Astrocyte of the cerebellum (primary cell): ENCODE measurements at places on chromosomes 11 and 22.

DNA sequence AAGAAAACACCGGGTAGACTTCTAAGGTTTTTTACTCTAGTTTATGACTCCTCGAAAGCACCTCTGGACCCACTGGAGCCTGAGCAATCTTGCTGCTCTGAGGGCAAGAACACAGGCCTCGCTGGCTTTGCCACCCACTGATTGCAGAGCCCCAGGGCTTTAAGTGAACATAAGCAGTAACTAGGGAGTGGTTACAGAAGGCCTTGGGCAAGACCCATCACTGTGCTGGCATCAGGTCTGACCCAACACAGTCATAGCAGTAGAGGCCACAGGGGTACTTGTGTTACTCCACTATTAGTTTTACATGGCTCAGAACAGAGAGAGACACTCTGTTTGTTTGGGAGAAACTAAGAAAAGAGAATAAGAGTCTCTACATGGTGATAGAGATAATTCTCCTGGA lies 684.5 kb downstream of the FAM181B start:
- no peak for DNase-seq

GRCh38 chr22:40855979-40856512 lies 393 bp downstream of the ST13 start:
- no peak for DNase-seq

GRCh38 chr22:18021431-18021830 lies 2.9 kb downstream of the MICAL3 start:
- DNase-seq = no peak

GRCh38 chr22:20273758-20274181 lies 5.7 kb upstream of the RTN4R start:
- DNase-seq = no peak

DNA sequence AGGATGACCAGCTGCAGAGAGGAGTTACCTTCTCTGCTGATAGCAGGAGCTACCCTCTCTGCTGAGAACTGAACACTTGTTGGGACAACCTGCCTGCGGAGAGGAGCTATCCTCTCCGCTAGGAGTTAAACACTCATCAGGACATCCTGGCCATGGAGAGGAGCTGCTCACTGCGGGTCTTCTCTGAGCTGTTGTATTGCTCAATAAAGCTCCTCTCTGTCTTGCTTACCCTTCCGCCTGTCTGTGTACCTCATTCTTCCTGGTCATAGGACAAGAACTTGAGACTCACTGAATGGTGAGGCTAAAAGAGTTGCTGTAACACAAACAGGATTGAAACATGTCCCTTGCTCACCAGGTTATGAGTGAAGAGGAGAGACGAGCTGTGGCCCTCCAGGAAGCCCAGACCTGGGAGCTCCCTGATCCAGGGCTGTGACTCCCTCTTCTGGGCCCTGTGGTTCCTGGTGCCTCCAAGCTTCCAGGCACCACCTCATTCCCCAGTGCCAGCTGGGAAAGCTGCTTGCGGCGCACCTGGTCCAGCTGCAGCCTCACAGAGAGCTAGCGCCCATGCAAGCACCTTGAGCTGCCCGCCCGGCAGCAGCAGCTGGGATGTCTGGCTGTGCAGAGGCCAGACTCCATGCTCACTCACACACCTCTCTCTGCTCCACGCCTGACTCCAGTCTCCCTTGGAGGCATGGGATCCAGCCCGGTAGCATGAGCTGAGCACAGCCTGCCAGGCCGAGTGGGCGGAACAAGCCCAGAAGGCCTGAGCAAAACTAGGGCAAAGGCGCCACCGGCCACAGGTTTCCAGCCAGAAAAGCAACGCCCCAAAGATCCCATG lies 50.5 kb downstream of the RAB30 start:
- DNase-seq = no peak

- no peak for DNase-seq
These were observed 31.8 kb downstream of the RNF169 start for GRCh38 chr11:74780248-74781005.
